ENCODE measurements at places on chromosomes 12 and 14.

DNA sequence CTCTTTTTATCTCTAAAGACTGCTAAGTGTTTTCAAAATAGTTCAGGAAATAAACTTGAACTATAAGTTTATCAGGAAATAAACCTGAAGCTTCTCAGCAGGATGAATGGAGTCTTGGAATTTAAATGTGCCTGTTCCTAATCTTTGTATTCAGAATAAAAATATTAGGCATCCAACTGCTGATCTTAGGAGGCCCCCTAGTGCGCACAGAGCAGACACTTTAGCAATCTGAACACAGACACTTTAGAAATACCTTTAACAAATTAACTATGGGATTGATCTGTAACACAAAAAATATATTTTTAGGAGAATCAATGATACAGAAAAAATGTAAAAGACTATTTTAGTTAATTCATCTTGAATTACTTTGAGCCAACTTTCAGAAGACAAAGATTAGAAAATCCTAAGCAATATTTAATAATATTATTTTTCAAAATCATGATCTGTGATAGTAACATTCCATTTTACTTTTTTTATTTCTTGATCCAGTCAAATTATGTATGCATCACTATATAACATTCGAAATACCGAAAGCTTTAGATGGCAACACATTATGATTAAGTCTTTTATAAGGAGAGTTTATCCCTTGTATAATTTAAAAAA is 80.9 kb downstream of the SLC41A2 start:
- DNase-seq, result peak; percentile 34

DNA sequence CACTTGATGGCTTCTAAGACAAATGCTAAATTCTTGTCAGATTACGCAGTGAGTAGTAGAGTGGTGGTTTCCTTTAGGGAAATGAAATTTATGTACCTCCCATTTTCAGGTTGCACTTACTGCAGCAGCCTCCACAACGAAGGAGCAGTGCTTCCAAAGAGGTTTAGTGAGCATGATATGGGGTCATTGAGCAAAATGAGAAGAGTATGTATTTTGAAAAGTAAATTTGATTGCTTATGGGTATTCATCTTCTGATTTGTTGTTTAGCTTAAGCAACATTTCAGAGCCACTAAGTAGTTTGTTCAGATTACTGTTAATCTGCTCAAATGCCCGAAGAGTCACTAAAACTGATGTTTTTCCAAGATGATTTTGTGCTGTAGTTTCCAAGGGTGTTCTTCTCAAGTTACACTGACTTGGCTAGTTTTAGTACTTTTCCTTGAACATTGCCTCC is 493.6 kb downstream of the PCNX1 start:
- DNase-seq, result peak; percentile 37

GRCh38 chr12:75856235-75856634 is 175.3 kb downstream of the PHLDA1 start:
- no peak for DNase-seq

GRCh38 chr14:33098016-33098415 is 159.3 kb downstream of the NPAS3 start:
- no peak for DNase-seq

DNA sequence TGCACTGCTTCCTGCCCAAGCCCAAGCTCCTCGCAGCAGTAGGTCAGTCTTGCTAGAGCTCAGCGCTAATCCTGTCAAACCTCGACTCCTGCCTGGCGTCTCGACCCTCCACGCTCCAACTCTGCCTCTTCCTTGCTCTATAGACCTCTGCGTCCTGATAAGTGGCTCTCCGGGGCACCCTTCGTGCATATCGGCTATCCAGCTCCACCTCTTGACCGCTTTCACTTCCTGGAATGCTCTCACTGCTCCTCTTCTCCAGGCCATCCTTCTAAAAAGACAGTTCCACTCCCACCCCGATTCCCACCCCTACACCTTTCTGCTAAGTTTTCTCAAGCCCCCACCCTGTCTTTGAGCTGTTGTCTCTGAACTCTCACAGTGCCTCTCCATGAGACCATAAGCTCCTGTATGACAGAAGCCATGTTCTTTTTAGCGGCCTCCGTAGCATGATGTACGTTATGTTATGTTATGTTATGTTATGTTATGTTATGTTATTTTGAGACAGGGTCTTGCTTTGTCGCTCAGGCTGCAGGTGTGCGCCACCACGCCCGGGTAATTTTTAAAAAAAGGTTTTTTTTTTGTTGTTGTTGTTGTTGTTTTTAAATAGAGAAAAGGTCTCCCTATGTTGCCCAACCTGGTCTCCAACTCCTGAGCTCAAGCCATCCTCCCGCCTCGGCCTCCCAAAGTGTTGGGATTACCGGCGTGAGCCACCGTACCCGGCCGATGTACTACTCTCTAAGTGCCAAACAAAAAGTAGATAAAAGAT is 601 bp downstream of the COX14 start:
- peak; percentile 66 for DNase-seq

GRCh38 chr12:51898937-51899336 is 8.4 kb upstream of the ACVRL1 start:
- no peak for DNase-seq

GRCh38 chr14:64465831-64466554 is 694 bp downstream of the AKAP5 start:
- no peak for DNase-seq

DNA sequence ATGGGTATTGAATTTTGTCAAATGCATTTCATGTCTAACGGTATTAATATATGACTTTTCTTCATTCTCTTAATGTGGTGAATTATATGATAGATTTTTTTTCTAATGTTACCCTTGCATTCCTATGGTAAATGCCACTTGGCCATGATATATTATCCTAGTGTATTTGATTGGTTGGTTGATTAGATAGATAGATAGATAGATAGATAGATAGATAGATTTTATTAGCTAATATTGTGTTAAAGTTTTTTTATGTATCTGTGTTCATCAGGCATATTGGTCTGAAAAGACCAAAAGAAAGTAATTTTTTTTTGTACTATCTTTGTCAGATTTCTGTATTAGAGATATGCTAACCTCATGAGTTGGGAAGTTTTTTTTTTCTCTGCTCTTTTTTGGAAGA is 124.6 kb downstream of the TGFB3 start:
- no peak for DNase-seq

- DNase-seq, result no peak
Observed at GRCh38 chr14:96149131-96149530, 55.5 kb upstream of the BDKRB2 start.

DNA sequence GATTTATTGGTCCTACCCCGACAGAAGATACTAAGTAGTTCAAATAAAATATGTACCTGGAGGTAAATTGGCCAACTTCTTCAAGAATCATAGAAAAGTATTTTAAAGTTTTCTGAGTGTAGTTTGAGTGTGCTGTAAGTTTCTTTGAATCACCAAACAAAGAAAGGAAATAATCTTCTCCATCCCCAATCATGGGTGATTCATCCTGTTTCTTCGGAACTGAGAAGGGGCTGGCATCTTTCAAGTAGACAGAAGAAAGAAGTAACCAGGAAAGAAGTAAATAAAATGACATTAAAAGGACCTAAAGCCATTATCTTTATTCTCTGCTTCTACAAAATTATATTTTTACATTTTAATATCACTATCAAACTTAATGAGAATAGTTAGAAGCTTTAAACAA is 6.8 kb downstream of the LMNTD1 start:
- DNase-seq, result no peak

DNA sequence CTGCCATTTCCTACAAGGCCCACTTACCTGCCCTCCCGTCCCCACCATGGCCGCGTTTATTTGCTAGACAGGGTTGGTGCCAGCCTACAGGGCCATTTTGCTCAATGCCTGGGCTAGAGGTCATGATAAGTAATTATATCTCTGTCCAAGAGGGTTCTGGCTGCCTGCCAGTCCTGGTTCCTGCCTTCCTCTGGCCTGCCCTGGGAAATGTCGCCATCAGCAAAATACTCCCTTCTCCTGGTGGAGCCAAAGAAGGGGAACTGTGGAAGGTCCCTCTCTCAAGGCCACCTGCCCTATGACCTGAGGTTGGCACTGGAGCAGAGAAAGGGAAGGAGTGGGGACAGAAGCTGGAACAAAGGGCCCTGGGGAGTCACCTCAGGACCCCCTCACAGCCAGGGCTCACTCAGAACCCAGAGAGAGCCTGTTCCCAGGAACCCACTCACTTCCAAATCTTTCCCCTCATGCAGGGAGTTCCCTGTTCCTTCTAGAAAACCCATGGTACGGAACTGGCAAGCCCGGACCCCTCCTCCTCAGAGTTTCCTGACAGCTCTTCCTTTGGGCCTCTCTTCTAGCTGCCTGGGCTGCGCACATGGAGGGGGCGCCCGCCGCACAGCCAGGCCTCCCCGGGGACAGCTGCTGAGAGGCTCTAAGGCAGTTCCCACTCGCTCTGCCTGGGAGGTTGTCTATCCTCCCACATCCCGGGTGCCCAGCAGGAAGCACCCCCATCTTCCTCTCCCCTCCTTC is 280.5 kb downstream of the DPF3 start:
- DNase-seq, result no peak

GRCh38 chr12:95953000-95953399 is 9.9 kb downstream of the AMDHD1 start:
- DNase-seq, result no peak

- no peak for DNase-seq
Observed at GRCh38 chr12:7434670-7435069, 9.3 kb downstream of the CD163L1 start.

DNA sequence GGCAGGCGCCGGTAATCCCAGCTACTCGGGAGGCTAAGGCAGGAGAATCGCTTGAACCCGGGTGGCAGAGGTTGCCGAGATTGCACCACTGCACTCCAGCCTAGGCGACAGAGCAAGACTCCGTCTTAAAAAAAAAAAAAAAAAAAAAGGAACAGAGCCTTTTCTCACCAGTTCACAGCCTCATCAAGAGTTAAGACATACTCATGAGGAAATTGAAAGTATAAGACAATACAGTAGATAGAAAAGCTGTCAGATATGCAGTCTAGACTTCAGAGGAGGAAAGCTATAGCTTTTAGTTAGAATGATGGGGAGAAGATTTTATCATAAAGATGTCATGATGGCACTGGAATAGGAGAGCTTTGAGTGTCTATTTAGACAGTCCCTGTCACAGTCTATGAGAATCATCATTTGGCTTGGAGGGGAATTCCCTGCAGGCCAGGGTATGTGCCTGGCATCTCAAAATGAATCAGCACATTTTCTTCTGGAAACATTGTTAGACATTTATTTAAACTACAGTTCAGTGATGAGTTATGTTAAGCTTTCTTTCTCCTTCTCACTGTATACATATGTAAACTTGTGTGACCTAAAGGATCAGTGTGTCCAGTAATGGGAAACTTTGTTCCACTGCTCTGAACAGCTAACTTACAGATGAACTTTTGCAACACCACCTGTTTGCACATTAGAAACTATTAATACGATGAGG is 2.9 kb upstream of the RAB35 start:
- DNase-seq, result peak; percentile 84

GRCh38 chr14:103600503-103600902 is 28.5 kb upstream of the KLC1 start:
- DNase-seq, result no peak

GRCh38 chr12:16622338-16622737 is 16.4 kb upstream of the LMO3 start:
- no peak for DNase-seq

DNA sequence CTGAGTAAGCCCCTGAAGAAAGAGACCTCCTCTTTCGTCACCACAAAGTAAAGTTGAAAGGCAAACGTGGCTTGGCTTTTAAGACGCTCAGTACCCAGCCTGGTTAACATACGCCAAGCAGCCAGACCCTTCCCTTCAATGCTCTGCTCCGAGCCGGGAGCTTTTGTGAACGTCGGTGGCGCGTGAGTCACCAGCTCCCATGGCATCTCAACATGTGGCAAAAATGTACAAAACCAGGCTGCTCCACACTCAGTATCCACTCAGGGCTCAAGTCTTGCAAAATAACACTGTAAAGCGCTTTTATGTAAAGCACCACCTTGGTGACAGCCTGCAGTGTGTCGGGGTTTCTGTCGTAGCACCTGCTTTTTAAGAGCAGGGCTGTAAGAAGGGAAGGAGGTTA is 89.0 kb downstream of the SETD3 start:
- peak; percentile 37 for DNase-seq

DNA sequence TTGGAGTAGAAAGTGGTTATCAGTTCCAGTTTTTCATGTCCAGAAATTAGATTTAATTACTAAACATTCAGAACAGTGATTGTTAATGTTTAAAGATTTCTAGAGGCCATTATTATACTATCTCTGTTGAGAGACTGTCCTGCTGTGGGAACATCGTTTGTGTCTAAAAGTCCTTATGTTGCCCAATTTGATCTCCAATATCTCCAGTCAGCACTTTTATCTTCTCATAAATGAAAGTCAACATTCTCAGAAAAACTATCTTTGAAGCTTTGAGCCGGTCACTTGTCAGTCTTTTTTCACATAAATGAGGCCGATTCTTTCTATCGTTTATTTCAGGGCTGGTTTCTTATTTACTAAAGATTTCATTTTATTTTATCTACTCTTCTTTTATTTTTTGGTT is 90.8 kb upstream of the NPAS3 start:
- no peak for DNase-seq

DNA sequence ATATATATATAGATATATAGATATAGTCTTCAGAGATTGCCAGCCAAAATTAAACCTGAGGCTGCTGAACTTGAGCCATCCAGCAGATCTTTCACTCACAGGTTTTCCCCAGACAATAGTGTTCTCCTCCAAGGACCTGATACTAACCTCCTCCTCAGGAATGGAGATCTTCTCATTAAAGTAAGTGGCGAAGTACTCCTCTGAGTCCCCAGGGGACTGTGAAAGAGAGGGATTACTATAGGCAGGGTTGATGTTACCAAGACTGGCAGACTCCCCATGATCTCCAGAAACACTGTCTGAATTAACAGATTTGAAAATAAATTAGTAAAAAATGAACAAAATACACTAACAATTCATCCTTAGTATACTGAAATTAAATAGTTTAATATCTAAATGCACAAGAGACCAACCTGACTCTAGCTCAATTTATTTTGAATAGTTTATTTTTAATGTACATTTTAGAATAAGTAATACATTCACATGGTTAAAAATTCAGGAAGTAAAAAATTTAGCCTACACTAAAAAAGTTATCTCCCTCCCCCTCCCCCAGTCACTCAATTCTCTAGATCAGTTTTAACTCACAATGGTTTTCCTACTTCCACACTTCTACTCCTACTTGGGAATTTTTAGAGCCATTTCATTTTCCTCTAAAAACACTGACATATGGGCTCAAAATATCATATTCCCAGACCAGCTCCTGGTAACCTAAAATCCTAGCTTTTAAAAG is 17.7 kb downstream of the SLC11A2 start:
- no peak for DNase-seq

DNA sequence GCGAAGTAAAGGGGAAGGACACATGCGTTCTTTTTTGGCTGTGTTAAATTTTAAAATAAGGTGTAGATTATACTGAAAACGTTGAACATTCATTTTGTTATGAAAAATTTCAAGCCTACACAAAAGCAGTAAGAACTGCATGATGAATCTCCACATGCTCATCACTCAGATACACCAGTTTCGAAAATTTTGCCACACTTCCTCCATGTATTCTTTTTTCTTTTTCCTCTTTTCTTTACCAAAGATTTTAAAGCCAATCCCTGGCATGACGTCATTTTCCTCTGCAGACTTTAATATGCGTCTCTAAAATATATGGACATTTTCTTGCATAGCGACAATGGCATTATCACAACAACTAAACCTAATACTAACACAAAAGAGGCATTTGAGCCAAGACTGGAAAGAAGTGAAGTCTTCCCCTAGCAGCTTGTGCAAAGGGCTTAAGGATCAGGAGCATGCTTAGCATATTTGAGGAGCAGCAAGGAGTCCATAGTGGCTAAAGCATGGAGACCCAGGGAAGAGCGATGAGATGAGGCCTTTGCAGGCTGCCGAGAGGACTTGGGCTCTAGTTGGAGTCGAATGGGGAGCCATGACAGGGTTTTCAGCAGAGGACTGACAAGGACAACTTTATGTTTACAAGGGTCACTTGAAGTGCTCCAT is 111.9 kb downstream of the ERC1 start:
- peak; percentile 39 for DNase-seq

All from MV-4-11 (cell line).